ENCODE measurements at places on chromosomes 6 and 20.
A peak's percentile ranks its signal among the peaks of the same experiment; 100 is the strongest.

- no peak for DNase-seq
Measured at GRCh38 chr20:23096097-23096496, 10.0 kb upstream of the CD93 start.

- DNase-seq = peak; percentile 79
Measured at GRCh38 chr6:82040405-82041221, 206.9 kb downstream of the IBTK start.

DNA sequence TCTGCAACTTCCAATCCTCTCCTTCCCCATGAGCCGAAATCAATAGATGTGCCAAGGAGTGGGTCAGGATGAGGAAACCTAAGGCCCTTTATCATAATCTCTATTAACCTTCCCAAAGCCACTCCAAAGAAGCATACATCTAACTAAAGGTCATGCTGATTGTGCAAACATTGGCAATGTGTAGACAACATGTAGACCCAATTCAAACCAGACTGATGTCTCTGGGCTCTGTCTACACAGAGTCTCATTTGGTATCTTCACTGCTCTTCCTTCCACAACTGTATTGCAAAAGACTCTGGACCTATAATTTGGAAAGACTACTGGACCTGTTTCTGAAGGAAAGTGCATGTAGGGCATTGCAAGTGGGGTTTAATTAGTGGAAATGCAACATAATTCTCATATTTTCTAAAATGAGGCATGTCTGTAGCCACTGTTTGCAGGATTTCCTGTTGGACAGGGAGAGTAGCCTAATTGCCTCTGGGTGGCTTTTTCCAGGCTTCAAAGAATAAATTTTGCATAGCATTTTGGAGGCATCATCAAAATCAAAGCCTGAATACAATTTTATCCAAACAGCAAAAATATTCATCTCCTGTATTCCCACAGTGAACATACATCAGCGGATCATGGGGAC lies 35.0 kb upstream of the MLIP start:
- DNase-seq = no peak

DNA sequence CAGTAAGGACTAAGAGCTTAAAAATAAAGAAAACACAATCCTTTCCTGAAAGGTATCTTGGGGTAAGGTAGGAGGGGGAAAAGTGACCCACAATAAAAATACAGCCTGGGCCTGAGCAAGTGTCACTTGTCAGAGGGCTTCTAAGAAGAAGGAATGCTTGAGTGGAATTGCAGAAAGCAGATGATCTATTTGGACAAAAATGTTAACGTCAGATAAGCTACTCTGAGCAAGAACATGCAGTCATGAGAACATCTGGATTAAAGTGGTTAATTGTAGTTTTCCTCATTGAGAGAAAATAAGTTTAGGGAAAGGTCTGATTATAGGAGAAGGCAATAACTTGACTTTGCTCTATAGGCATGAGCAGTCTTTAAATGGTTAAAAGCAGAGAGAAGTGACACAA lies 581.9 kb downstream of the HTR1B start:
- no peak for DNase-seq

DNA sequence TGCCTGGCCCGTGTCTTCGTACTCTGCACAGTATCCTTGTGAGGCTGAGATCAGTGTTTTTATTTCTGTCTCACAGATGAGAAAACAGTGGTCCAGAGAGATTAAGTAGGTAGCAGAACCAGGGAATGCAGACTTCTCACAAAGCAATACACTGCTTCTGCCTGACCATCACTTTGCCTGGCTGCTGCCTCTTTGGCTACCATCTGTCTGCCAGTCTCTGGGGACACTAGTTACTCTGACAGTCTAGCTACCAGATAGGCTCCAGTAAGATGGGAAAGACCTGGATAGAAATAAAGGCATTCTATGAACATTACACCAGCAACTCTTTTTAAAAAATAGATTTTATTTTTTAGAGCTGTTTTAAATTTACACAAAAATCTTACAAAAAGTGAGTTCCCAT lies 96.9 kb downstream of the PHACTR3 start:
- no peak for DNase-seq

GRCh38 chr6:11626356-11626755 lies 88.8 kb downstream of the TMEM170B start:
- no peak for DNase-seq

DNA sequence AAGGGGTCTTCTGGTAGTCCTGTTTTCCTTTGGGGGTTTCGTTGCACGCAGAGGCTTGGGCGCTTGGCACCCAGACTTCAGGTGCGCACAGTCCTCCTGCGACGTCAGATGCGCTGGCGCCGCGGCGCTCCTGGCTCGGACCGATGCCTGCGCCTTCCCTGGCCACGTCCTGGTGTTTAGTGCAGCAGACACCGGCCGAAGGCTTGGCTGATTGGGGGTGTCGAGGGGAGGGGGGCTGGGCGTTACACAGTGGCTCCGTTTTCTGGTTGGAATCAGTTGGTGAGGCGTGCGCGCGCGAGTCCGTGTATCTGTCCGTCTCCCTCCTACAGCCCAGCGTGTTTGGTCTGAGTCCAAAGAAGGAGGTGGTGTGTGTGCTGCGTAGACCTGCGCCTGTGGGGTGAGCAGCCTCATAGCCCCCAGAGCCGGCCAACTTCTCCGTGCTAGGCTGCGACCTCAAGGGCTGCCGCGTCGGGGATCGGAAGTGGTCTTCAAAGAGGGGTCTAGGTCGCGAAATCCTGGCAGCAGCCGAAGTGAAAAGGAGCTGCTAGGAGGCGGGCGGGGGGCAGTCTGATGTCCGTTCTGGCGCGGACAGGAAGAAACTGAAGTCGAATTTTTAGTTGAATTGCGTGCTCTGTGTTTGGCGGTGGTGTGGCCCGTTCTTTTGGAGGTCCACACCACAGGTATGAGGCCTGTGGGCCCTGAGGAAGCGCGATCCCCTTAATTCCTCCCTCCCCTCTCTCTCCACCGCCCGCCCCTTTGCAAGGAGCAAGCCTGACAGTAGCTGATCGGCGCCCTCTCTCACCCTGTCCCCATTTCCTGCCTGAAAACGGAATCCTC lies 1.5 kb downstream of the SYNDIG1 start:
- no peak for DNase-seq

DNA sequence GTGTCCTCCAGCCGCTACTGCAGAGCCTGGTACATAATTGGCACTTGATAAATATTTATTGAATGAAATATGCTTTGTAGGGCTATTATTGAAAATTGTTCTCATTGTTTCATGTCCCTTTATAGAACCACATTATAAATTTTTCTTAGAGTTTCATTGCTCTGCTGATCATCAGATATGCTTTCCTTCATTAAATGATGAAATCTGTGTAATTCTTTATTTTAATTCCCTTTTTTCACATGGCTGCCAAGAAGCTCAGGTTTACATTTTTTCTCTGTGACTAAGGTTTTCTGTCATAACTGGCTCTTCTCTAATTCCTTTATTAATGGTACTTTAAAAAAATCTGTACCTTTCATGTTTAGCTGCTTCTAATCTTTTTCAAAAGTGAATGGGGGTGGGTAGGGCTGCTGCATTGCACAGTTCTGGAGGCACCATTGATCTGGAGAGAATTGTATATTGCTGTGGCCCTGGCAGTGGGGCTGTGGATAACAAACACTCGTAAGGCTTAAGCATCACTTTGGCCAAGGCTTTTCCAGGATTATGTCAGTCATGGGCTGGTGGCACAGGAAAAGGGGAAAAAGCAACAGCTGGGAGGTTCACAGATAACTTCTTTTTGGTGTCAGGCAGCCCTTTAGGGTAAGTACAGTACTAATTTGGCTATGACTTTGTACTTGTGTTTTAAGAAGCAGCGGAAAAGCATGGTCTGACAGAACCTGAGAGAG lies 43.8 kb downstream of the ARFGEF2 start:
- DNase-seq = no peak

- peak; percentile 80 for DNase-seq
Measured at GRCh38 chr20:24672181-24672880, 202.9 kb downstream of the SYNDIG1 start.

DNA sequence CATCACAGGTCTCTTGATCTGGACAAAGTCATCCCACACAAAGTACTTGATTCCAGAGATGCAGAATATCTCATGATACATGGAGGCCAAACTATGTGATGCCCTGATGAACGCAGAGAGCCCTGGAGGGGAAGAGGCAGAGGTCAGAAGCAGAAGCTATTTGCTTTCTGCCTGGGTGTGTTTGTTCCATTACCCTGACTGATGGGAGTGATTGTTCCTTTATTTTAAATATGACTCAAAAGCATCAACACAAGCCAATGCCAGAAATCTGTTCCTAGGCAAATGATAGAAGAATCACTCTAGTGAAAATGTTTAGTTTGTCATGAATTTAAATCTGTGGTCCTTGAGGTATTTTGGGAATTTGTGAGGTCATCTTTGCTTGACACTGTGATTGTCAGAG lies 54.7 kb upstream of the GGTLC1 start:
- DNase-seq = no peak

- DNase-seq = no peak
Measured at GRCh38 chr6:121516331-121516730, 80.9 kb downstream of the GJA1 start.

- peak; percentile 38 for DNase-seq
Measured at GRCh38 chr6:36079601-36080000, 50.7 kb upstream of the MAPK13 start.

- no peak for DNase-seq
Measured at GRCh38 chr6:165776691-165777090, 113.7 kb upstream of the PDE10A start.

DNA sequence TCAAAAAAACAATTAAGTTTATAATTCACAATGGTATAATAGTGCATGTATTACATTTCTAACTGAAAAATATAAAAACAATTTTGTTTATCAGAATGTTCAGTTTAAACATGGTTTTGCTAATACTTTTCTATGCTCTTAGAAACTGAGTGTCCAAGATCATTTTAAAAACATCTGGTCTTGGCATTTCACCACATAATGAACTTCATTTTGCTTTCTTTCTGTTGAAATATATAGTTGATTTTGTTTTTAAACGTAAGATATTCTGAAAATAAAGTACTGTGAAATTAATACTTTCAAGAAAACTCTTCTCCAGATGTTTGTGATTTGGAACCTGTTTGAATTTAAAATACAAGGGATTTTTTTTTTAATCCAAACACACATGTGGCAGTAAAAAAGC lies 264.4 kb downstream of the COL12A1 start:
- no peak for DNase-seq

- DNase-seq = no peak
Measured at GRCh38 chr6:10838794-10839333, 525 bp upstream of the MAK start.

DNA sequence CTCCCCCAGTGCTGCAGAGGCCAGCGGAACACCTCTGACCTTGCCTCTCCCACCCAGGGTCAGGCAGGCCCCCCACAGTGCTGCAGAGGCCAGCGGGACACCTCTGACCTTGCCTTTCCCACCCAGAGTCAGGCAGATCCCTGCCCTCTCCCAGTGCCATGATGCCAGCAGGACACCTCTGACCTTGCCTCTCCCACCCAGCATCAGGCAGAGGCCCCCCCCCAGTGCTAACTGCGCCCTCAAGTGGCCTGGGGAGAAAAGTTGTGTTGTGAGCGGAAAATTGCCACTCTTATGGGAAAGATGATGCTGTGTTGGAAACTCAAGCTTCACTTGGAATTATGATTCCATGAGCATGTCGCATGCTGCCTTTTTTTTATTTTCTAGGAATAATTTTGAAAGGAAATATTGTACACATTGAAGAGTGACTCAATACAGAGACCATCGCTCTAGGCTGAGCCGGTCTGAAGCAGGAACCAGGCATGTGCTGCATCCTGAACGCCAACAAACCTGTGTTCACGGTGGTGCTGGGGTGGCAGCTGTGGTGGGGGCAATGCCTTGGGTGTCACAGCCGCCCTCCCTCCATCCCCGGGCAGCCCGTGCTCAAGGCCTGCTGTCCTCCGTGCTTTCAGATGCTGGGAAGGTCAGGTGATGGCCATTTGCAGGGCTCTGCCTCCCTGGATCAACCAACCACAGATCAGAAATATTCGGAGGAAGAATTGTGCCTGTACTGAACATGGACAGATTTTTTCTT lies 98.6 kb downstream of the CDH4 start:
- DNase-seq = no peak

DNA sequence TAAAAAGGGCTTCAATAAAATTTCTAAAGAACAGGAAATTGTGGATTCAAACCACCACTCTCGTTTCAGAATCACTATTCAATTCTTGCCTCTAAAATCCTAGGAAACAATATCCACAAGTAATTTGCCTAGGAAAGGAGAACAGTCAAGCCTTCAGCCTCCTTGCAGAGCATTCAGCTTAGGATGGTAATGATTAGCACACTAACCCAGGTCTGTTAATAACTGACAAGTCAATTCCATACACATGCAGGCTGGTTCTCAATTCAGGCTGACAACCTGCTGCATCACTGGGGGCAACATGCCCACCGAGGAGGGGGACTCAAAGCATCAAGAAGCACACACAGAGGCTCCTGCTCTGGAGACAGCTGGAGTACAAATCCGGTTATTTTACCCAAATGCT lies 57.6 kb downstream of the GMDS start:
- DNase-seq = no peak

- DNase-seq = no peak
Measured at GRCh38 chr6:515267-515666, 123.7 kb downstream of the IRF4 start.

- no peak for DNase-seq
Measured at GRCh38 chr6:57255451-57256169, 33.5 kb upstream of the RAB23 start.

DNA sequence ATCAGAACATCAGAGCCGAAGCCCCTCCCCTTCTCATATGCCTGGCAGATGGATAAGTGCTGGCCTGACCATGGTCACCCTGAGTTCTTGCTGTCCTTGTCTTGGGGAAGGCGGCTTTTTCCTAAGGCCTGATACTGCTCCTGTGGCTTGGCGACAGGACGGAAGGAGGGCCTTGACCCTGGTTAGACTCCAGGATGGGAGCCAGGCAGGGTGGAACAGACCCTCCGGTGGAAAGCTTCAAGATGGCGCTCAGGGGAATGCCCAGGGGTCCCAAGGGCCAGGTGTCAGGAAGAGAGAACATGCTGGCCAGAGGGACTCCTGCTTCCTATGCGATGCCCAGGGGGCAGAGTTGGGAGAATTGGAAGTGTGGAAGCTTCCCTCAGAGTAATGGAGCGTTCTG lies 29.6 kb downstream of the ADA start:
- no peak for DNase-seq

- DNase-seq = no peak
Measured at GRCh38 chr6:132671295-132671694, 12.3 kb upstream of the TAAR1 start.

DNA sequence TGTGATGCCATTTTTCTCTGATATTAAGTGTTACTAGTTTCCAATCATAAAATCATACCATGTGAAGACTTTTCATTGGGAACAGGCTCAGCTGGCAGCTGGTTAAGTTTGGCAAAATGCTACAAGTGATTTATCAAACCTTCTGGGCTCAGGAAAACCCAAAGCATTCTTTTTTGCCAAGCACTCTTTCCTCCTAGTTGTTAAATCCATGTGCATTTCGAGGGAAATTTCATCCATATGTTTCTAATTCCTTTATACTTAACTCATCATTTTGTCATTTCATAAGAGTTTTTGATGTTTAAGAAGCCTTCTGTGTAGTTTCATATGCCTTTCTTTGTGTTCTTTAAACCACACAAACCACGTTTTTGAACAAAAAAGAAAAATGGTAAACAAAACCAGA lies 217.6 kb upstream of the PDE10A start:
- no peak for DNase-seq

All from myocyte (in vitro differentiated cells).